ENCODE measurements at places on chromosomes 13 and 19.

GRCh38 chr13:110265341-110265681, 41.6 kb downstream of the COL4A1 start:
- no peak for DNase-seq

DNA sequence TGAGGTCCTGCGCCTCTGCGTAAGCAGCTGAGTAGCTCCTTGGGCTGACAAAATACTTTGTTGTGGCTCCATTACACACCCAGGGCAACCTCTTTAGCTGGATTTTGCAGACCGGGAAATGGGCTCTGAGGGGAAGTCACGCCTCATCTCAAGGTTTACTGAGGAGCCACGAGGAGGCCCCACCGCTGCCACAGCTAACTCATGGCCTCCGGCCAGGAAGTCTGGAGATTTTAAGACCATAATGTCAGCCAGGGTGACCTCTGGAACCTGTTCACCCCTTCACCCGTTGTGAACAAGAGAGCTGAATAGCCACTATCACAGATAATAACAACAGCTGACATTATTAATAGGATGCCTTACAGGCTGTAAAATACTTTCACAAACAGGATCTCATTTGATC, 351.3 kb upstream of the TMTC4 start:
- DNase-seq: no peak

- DNase-seq: no peak
Observed at GRCh38 chr19:12199757-12200419, 37.0 kb downstream of the ZNF136 start.

DNA sequence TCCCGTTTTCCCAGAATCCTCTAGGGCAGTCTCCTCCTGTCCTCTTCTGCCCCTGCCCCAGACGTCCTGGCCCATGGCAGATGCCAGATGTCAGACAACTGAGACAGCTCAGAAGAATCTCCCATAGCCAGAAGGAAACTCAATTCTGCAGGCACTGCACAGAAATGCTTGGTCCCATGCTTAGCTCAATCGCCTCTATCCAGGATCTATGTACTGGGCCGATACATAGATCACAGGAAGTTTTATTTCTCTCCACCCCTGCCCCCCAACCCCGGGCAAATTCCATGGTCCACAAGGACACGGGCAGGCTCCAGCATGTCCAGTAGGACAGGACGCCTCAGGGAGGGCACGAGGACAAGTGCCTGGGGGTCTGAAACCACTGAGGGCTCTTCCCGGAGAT, 4.8 kb downstream of the MBD3 start:
- no peak for DNase-seq

- DNase-seq: no peak
Observed at GRCh38 chr13:49452725-49453457, 8.8 kb downstream of the SETDB2 start.

DNA sequence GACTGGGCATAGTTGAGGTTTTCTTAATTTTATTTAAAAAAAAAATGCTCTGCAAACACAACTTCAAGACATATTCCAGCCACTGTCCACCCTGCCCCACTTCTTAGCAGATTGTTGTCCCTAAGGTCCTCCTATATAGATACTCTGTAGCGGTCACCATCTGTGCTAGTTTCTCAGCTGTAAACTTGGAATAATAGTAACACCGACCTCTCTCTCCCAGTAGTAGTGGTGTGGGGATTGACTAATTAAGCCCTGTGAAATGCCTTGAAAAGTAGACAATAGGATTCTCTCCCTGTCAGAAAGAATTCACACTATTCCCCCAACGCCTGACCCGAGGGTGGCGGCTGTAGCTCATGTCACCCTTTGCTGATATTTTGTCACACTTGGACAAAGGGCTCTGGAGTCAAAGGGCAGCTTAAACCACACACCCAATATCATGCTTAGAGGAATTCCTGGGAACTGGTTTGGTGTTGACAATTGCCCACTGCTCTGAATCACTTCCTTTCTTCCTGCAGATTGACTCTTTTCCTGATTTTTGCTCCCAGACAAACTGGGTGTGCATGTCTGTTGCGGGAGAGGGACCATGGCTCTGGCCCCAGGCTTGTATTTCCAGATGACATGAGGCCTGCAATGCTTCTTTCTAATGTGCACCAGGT, 9.2 kb upstream of the SERP2 start:
- DNase-seq: no peak

- DNase-seq: no peak
Observed at GRCh38 chr13:33487575-33488243, 202.2 kb upstream of the STARD13 start.

GRCh38 chr13:61728471-61728870, 312.8 kb upstream of the PCDH20 start:
- DNase-seq: no peak

DNA sequence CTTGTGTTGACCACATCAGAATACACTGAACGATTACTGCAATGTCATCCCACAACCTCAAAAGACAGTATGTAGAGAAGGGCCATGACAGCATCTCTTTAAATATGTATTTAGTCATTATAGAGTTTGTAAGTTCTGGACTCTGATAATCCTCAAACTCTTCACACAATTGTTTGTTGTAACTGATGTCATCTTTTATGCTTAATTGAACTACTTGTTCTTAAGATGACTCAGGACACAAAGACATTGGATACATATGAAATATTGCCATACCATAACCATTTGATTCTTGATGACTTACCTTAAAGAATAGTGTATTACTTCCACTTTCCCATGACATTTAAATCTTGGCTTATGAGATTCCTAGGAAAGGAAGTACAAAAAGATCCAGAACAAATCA, 347.6 kb downstream of the KLF5 start:
- DNase-seq: no peak

- no peak for DNase-seq
Observed at GRCh38 chr19:42420055-42420544, 7.1 kb downstream of the LIPE start.

- DNase-seq: no peak
Observed at GRCh38 chr13:45367358-45367757, 26.4 kb upstream of the TPT1 start.

- DNase-seq: no peak
Observed at GRCh38 chr13:23654111-23655110, 84.2 kb downstream of the TNFRSF19 start.

- DNase-seq: no peak
Observed at GRCh38 chr13:36323951-36324566, 22.1 kb downstream of the SPART start.

- DNase-seq: no peak
Observed at GRCh38 chr13:50401049-50401505, 385.8 kb downstream of the KCNRG start.

DNA sequence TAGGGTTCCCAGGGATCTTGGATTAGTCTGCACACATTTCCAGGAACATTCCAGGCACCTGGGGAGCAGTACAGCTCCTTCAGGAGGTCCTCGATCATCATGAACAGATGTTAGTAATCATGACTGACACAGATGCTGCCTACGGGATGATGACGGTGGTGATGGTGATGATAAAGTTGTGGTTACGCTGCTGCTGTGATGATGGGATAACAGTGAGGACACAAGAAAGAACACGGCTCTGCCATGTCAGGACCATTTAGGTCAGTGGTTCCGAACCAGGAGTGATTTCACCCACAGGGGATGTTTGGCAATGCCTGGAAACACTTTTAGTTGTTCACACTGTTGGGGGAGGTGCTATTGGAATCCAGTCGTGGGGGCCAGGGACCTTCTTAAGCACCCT, 1193.0 kb downstream of the UQCRFS1 start:
- DNase-seq: no peak

DNA sequence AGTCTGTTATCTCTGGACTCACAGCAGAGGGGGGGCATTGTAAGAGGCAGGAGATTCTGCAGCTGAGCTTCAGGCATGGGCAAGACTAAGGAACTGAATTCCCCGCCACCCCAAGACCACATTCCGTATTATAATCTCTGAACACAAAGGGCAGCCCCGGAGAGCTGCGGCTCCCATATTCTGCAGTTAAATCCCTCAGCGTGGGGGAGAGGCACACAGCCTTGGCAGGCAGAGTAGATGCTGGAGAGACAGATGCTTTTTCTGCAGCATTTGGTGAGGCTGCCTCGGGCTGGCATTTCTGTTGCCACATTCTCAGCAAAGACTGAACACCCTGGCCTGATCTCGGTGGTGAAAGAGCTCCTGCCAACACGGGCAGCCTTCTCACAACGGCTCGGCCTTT, 12.9 kb downstream of the CHAF1A start:
- DNase-seq: no peak

DNA sequence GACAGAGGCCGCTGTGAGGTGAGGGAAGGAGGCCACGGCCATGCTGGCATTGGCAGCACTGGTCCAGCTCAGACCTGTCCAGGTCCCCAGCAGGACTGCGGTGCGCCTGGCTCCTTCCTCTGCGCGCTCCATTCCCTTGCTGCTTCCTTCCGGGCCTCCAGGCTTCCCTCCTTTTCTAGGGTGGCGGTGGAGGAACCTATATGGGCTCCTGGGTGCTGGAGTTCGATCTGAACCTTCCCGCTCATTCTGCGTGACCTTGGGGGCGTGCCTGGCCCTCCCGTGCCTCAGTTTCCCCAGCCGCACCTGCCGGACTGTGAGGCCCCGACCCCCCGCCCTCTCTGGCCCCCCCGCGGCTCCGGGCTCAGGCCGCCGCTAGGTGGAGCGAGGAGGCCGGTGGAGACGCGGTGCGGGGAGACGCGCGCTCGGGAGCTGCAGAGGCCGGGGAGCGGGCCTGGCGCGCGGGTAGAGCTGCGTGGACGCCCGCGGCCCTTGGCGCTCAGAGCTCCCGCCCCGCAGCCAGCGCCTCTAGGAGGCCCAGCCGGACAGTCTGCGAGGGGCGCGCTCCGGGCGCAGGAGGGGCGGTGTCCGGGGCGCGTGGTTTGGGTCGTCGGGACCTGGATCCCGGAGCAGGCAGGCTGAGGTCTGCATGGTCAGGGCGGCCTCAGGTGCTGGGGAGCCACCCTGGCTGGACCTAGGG, 29.9 kb downstream of the EFNA2 start:
- no peak for DNase-seq

- DNase-seq: no peak
Observed at GRCh38 chr13:69124996-69125395, 982.6 kb upstream of the ATXN8OS start.

- DNase-seq: peak; percentile 59
Observed at GRCh38 chr13:52786766-52787165, 47.1 kb upstream of the CNMD start.

- DNase-seq: no peak
Observed at GRCh38 chr19:35793381-35794165, 18.2 kb downstream of the ARHGAP33 start.
